Stimulated activated CD4-positive, alpha-beta T cell treated with anti-CD3 and anti-CD28 coated beads, Interleukin-15, amount 100 ng/mL, for 48 hours (primary cell): ENCODE measurements at places on chromosomes 2 and 18.

DNA sequence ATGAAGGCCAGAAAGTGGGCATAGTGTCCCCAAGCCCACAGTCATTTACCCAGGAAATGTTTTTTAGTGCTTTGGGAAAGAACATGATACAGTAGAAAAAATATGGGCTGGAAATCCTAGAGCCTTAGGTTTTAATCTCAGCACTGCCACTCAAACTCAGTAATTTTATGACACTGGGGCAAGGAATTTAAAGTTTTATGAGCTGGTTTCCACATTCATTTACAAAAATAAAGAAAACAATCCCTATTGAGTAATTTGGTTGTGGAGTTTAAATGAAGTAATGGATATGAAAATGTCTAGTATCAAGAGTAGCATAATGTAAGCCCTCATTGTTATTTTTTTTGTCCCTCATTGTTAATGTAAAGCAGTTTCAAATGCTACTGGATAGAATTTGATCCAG lies 51.5 kb upstream of the FRZB start:
- no peak for DNase-seq

GRCh38 chr2:120346667-120347358 lies 877 bp downstream of the INHBB start:
- no peak for DNase-seq

DNA sequence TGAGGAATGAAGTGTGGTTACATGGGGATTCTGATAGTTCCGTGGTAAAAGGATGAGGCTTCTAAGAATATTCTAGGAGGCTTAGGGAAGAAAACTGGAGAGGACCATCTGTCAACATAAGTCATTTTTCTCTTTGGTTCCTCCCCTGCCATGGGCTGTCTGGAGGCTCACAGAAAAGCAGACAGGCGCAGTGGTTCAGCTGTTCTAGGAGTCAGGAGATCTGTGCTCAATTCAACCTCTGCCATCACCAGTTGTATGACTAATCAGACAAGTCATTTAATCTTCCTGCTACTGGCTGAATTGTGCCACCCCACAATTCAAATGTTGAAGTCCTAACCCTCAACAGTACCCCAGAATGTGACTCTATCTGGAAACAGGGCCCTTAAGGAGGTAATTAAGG lies 36.4 kb downstream of the ADAM17 start:
- DNase-seq = no peak

DNA sequence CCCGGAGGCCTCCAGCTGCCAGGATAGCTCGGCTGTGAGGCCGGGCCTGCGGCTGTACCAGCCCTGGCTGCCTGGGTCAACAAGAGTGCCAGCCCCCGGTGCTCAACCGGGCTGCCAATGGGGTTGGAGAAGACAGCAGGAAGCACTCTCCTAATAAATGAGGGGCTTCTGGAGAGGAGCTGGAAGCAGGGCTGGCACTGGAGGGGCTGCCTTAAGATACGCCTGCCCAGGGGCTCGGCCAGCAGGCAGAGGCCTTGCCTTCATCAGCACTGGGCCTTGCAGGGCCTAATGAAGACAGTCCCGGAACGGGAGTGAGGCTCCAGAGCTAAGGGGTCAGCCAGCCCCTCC lies 73.6 kb downstream of the TEX51 start:
- DNase-seq = no peak

- DNase-seq = no peak
These were observed 23.3 kb upstream of the MC5R start for GRCh38 chr18:13800505-13801259.

DNA sequence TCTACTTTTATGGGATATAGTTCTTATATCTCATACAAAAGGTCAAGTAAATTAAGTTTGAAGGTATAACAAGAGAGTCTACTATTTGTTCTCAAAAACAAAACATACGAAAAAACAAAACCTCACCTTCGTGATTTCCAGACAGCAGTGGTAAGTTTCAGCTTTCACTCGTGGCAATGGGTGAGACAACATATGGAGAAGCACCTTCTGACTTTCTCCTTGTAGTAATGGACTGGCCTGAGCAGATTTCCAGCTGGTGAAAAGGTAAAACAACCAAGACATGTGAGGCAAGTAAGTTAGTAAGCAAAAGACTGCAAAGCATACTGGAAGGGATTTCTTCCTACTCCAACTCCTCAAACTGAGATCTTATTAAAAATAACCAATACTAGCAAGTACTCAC lies 39.6 kb downstream of the RTTN start:
- no peak for DNase-seq

- DNase-seq = no peak
These were observed 878.9 kb downstream of the CPS1 start for GRCh38 chr2:211435331-211435730.

GRCh38 chr2:100629309-100629708 lies 66.5 kb downstream of the PDCL3 start:
- no peak for DNase-seq
